ENCODE measurements at places on chromosomes 1 and 21.
A peak's percentile ranks its signal among the peaks of the same experiment; 100 is the strongest.

DNA sequence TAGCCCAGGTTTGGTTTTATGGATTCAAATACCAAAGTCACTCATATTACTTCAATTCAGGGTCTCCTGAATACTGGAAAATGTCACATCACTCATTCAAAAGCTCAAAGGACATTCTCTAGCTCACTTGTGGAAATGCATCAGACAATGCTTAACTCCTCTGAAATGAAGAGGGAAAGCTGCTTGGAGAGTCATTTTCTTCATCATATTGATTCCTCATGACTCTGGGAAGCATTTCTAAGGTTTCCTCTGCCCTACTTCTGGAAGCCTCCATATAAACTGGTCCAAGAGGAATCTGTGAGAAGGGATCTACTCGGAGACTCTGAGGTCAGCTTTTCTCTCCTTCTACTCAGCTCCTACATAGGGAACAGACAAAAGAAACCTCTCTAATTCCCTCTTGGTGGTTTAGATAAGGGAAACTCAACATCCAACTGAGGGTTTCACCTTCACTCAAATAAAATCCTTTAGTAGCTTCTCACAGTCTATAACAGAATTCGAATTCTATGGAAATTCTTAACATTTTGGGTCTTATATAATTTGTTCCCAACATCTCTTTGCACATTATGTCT lies 36.4 kb upstream of the RBBP5 start:
- no peaks in the 10 kb centered on the region for H3K4me1 ChIP-seq
- no peaks in the 10 kb centered on the region for H3K36me3 ChIP-seq
- no peak for DNase-seq

DNA sequence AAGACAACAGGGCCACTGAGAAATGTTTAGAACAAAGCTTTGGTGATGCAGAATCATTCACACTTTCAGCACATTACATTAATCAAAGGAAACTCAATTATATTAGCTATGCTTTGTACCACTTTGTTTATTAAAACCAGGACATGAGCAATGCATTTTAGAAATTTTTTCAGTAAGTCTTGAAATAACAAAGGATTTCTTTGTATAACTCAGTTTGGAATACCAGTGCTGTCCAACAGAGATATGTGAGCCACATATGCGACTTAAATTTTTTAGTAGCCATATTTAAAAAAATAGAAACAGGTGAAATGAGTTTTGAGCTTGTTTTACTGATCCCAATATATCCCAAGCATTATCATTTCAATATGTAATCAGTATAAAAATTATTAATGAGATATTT lies 18.8 kb upstream of the F3 start:
- no peaks in the 10 kb centered on the region for H3K27me3 ChIP-seq
- H3K27ac ChIP-seq = no peak overlapping the region
- no peaks in the 10 kb centered on the region for H3K36me3 ChIP-seq
- H3K4me1 ChIP-seq = no peaks in the 10 kb centered on the region
- DNase-seq = no peak
- H3K4me3 ChIP-seq = no peak overlapping the region

DNA sequence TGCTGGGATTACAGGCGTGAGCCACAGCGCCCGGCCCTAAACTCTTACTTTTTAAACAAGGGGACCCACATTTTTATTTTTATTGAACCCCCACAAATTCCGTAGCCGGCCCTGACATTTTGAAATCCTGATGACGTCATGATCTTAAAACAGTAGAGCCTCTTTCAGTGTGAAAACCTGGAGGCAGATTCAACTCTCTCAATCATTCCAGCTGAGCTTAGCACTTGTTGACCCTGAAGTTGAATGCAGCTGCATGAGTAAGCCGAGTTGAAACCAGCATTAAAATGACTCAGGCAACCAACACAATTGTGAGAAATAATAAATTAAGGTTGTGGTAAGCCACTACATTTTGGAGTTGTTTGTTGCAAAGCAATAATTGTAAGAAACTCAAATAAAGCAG lies 93.9 kb upstream of the ADGRL4 start:
- no peaks in the 10 kb centered on the region for H3K27me3 ChIP-seq
- H3K27ac ChIP-seq = no peak overlapping the region
- no peak overlapping the region for H3K4me3 ChIP-seq
- H3K4me1 ChIP-seq = no peaks in the 10 kb centered on the region
- no peaks in the 10 kb centered on the region for H3K36me3 ChIP-seq
- no peak for DNase-seq

DNA sequence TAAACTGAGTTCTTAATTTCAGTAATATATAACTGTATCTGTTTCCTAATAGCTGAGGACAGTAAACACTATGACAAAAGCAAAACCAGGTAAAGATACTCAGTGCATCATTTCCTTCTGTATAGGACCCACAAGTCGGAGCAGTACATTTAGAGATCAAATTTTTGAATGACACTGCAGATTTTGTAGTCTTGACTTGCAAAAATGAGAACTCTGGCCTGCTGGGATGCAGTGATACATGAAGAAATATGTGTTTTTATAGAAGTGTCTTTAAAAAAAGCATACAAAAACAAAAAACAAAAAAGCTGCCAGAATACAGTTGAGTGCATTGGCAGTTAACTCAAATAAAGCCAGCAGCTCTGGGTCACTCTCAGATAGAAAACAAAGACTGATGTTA lies 19.0 kb downstream of the GART start:
- H3K4me1 ChIP-seq = no peaks in the 10 kb centered on the region
- no peak for DNase-seq
- H3K4me3 ChIP-seq = no peak overlapping the region
- H3K36me3 ChIP-seq = no peaks in the 10 kb centered on the region

- no peak for DNase-seq
Observed at GRCh38 chr1:244920911-244921761, 56.8 kb upstream of the HNRNPU start.

- H3K27ac ChIP-seq = no peak overlapping the region
- DNase-seq = peak; percentile 72
- no peaks in the 10 kb centered on the region for H3K4me1 ChIP-seq
- no peaks in the 10 kb centered on the region for H3K36me3 ChIP-seq
- H3K4me3 ChIP-seq = no peak overlapping the region
- H3K27me3 ChIP-seq = no peaks in the 10 kb centered on the region
Observed at GRCh38 chr1:167066333-167067122, 23.6 kb downstream of the GPA33 start.

DNA sequence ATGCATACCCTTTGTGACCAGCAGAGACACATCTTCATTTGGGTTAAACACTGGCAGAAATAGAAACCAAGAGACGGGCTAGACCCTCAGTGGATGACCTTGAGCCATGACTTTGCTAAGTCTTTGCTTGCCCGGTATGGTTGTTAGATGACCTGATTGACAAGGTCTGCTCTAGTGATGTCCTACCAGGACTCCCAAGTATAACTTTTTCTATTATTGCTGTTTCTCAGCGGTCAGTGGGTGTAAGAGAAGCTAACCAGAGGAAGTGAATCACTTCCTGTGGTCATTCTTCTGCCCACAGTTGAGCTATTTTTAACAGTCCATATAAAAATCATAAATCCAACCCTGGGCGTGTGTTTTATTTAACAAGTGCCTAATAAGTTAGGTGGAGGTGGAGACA lies 126.2 kb upstream of the ETS2 start:
- no peak overlapping the region for H3K4me3 ChIP-seq
- no peak overlapping the region for H3K27ac ChIP-seq

- H3K27ac ChIP-seq = no peak overlapping the region
- H3K4me3 ChIP-seq = no peak overlapping the region
- H3K4me1 ChIP-seq = no peaks in the 10 kb centered on the region
- DNase-seq = no peak
Observed at GRCh38 chr1:199490769-199491527, 536.6 kb upstream of the NR5A2 start.

GRCh38 chr21:33690874-33691273 lies 48.6 kb downstream of the ITSN1 start:
- peaks cover 6% of the 10 kb centered on the region for H3K4me1 ChIP-seq
- DNase-seq = no peak
- H3K27me3 ChIP-seq = no peaks in the 10 kb centered on the region
- H3K36me3 ChIP-seq = no peaks in the 10 kb centered on the region
- no peak overlapping the region for H3K27ac ChIP-seq
- no peak overlapping the region for H3K4me3 ChIP-seq

DNA sequence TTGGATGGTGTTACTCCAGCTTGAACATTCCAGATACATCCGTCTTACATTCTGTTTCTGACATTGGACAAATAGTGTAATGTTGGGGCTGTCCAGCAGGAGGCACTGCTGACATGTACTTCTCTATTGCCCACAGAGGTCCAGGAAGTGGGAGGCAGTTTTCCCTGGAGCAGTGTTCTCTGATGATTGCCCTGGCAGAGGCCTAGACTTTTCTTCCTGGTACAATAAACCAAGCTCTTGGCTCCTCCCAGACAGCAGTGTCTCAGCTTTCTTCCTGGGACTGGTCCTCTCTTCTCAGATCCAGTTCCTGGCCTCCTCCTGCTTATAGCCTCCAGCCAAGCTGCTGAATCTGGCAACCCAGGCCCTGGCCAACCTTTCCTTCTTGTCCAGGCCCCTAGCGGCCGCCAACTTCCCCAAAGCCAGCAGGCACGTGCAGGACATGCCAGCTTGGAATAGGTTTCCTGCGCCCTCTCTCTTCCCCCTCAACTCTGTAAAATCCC lies 14.9 kb upstream of the IFNLR1 start:
- no peak overlapping the region for H3K4me3 ChIP-seq
- no peaks in the 10 kb centered on the region for H3K36me3 ChIP-seq
- H3K27ac ChIP-seq = peak overlapping the region; percentile 16
- no peaks in the 10 kb centered on the region for H3K27me3 ChIP-seq
- DNase-seq = peak; percentile 73

- no peak overlapping the region for H3K4me3 ChIP-seq
- peak; percentile 62 for DNase-seq
- peaks cover 44% of the 10 kb centered on the region for H3K36me3 ChIP-seq
- H3K27ac ChIP-seq = no peak overlapping the region
- no peaks in the 10 kb centered on the region for H3K27me3 ChIP-seq
- no peaks in the 10 kb centered on the region for H3K4me1 ChIP-seq
Observed at GRCh38 chr1:94843430-94843829, 23.3 kb downstream of the SLC44A3 start.

DNA sequence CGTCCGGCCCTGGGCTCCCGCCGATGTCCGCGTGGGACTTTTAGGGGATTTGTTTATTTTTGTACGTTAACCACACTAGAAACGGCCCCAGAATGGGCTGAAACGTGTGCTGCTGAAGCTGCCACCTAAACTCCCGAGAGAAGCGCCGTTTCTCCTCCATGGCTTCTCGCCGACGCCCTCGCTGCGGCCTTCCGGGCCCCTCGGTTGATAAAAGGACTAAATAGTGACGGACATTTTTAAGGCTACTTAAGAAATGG lies 678 bp upstream of the PTTG1IP start:
- peak overlapping the region; percentile 99 for H3K4me3 ChIP-seq
- H3K27ac ChIP-seq = peak overlapping the region; percentile 92
- no peak for DNase-seq
- no peaks in the 10 kb centered on the region for H3K36me3 ChIP-seq

DNA sequence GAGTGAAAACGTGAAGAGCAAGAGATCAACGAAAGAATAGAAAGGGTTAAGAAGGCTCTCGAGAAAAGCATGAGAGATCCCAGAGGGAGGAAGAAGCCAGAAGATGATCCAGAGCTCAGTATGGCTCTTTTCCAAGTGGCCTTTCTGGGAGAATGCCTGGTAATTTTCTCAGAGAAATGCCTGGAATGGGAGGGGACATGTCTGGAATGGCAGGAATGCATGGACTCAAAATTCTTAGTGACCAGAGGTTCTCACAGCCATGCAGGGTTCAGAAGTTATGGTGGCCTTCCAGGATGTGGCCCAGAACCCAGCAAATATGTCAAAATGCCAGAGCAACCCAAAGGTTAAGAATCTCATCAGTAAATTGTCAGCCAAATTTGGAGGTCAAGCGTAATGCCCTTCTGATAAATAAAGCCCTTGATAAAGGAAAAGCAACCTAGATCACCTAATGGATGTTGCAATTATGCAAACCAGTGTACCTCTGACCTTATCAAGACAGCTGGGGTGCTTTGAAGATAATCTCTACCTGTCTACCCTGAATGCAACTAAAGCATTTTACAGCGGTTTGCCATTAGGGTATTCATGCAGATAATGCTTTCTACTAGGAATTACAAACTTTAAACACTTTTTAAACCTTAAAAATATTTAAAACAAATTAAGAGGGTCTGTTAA lies 53.1 kb downstream of the NBPF6 start:
- no peak overlapping the region for H3K27ac ChIP-seq
- H3K4me1 ChIP-seq = no peaks in the 10 kb centered on the region
- no peak overlapping the region for H3K4me3 ChIP-seq
- no peak for DNase-seq
- no peaks in the 10 kb centered on the region for H3K27me3 ChIP-seq

GRCh38 chr1:173223031-173223380 lies 15.9 kb upstream of the TNFSF4 start:
- no peak for DNase-seq
- no peaks in the 10 kb centered on the region for H3K27me3 ChIP-seq
- H3K4me1 ChIP-seq = no peaks in the 10 kb centered on the region

- peaks cover 2% of the 10 kb centered on the region for H3K4me1 ChIP-seq
- no peak for DNase-seq
Observed at GRCh38 chr1:206935491-206936067, 10.7 kb downstream of the PIGR start.

GRCh38 chr1:29254346-29254745 lies 18.0 kb downstream of the PTPRU start:
- no peaks in the 10 kb centered on the region for H3K27me3 ChIP-seq
- DNase-seq = no peak
- no peak overlapping the region for H3K27ac ChIP-seq
- H3K36me3 ChIP-seq = no peaks in the 10 kb centered on the region
- no peaks in the 10 kb centered on the region for H3K4me1 ChIP-seq
- no peak overlapping the region for H3K4me3 ChIP-seq

- H3K4me1 ChIP-seq = no peaks in the 10 kb centered on the region
- no peak overlapping the region for H3K4me3 ChIP-seq
- H3K36me3 ChIP-seq = no peaks in the 10 kb centered on the region
- no peaks in the 10 kb centered on the region for H3K27me3 ChIP-seq
- DNase-seq = no peak
- no peak overlapping the region for H3K27ac ChIP-seq
Observed at GRCh38 chr21:22795644-22796043, 1797.4 kb downstream of the NCAM2 start.

GRCh38 chr1:29962831-29963247 lies 726.5 kb downstream of the PTPRU start:
- no peak for DNase-seq
- no peaks in the 10 kb centered on the region for H3K27me3 ChIP-seq
- no peak overlapping the region for H3K27ac ChIP-seq
- H3K36me3 ChIP-seq = no peaks in the 10 kb centered on the region
- no peaks in the 10 kb centered on the region for H3K4me1 ChIP-seq
- H3K4me3 ChIP-seq = no peak overlapping the region

- no peak overlapping the region for H3K4me3 ChIP-seq
- H3K27me3 ChIP-seq = no peaks in the 10 kb centered on the region
- no peak overlapping the region for H3K27ac ChIP-seq
- DNase-seq = no peak
- no peaks in the 10 kb centered on the region for H3K4me1 ChIP-seq
Observed at GRCh38 chr21:38266732-38267131, 9.9 kb downstream of the KCNJ15 start.

DNA sequence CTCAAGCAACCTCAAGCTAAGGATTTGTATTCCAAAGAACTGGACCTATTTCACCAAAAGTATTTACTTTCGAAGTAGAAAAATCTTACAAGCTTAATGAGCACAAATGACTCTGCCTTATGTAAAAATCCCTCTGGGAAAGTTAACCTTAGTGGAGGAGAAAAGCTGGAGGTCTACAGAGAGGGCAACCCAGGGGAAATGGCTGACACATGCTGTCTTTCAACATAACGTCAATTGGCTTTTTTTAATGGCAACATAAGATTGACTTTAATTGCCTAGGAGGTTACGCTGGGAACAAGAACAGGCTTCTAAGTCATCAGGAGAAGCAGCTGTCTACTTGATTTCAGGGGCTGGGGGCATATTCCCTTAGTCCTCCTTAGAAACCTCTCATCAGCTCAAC lies 52.3 kb downstream of the UTP25 start:
- H3K36me3 ChIP-seq = no peaks in the 10 kb centered on the region
- no peak overlapping the region for H3K4me3 ChIP-seq
- no peaks in the 10 kb centered on the region for H3K27me3 ChIP-seq
- no peak for DNase-seq

Measured in Peyer's patch (tissue), 4 donors.